ENCODE measurements at places on chromosomes 2 and 18.

DNA sequence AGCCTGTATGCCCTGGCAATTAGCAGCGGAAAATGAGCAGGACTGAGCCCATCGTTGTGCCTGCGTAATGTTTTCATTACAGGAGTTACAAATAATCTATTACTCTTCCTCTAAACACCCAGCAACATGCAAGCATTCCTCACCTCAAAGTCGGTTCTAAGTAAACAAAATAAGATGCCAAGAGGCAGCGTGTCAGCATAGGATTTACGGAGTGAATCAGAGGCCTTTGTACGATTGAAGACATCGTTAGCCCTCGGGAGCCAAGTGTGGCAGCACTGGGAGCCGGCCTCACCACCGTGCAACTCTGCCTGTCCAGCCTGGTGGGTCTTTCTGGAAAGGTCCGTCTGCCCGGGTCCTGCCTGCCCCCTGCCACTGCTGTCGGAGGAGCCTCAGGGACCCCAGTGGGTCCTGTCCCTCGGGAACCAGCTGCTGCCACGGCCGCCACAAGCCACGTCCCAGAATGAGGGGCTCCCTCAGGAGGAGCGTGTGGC, 80.1 kb upstream of the CTDP1 start:
- DNase-seq, result no peak

- DNase-seq, result no peak
Measured at GRCh38 chr2:190458352-190459107, 50.4 kb downstream of the MFSD6 start.

- DNase-seq, result no peak
Measured at GRCh38 chr2:238114331-238114841, 14.2 kb downstream of the ESPNL start.

GRCh38 chr2:141923657-141924056, 207.2 kb downstream of the LRP1B start:
- no peak for DNase-seq

DNA sequence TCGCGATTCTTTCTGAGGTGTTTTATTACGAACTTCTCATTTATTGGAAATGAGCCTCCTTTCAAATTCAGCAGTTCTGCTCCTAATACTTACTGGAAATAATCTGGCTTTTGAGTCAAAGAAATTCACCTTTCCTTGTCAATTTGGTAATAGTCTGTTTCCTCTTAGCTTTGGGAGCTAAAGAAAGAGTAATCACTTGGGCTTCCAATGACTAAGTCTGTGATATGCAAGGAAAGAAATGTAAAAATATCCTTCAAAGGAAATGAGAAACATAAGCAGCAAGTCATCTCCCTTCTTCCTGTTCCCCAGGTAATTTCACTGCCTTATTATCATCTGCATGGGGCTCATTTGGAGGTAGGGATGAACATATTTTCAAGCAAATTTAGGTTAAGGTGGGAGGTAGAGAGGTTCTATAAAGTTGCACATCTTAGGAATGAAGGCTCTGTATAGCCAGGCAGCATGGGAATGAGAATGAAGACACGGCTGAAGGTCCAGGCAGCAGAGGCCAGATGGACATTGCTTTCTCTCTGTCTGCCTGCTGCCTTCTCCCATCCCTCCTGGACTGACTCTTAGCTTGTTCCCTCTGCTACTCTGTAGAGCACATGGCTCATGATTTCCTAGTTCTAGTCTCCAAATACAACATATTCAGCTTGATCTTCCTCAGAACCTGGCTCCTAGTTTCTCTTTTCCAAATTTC, 1.0 kb downstream of the SPP2 start:
- DNase-seq, result no peak

- DNase-seq, result no peak
Measured at GRCh38 chr2:157244691-157245090, 12.8 kb upstream of the GALNT5 start.

- DNase-seq, result no peak
Measured at GRCh38 chr2:239406316-239406995, 5.6 kb upstream of the HDAC4 start.

- DNase-seq, result no peak
Measured at GRCh38 chr18:31104444-31104843, 2.2 kb upstream of the DSC2 start.

GRCh38 chr18:21203542-21204241, 38.3 kb upstream of the GREB1L start:
- no peak for DNase-seq

- no peak for DNase-seq
Measured at GRCh38 chr2:221399183-221399582, 172.9 kb downstream of the EPHA4 start.

DNA sequence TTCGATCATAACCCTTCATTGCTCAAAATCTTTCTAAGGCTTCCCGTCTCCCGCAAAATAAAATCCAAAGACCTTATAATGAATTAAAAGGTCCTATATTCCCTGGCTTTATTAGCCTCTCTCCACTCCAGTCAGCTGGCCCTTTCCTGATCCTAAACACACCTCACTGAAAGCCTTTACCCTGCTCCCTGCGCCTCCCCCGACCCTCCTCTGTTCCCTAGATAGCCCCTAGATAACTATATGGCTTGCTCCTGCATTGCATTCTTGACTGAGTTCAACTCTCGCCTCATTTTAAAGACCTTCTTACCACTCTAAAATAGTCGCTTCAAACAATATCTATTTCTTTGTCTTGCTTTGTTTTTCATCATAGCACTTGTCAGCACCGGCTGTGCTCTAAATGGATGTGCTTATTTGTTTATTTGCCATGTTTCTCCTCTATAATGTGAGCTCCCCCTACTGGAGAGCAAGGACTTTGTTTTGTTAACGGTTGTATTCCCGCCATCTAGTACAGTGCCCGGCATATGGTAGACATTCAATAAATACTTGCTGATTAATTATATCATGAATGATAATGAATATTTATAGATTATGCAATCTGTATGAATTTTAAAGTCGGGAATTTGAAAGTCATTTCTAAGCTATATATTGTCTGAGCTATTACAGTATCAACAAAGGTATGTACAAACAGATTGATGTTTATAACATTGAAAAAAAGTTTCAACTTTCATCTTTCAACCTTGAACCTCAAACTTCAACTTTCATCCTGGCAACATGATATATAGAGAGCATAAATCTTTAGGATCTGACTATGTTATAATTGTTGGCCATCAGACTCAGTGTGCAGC, 32.4 kb upstream of the VIT start:
- no peak for DNase-seq

- DNase-seq, result no peak
Measured at GRCh38 chr18:60147323-60147722, 225.3 kb downstream of the MC4R start.

DNA sequence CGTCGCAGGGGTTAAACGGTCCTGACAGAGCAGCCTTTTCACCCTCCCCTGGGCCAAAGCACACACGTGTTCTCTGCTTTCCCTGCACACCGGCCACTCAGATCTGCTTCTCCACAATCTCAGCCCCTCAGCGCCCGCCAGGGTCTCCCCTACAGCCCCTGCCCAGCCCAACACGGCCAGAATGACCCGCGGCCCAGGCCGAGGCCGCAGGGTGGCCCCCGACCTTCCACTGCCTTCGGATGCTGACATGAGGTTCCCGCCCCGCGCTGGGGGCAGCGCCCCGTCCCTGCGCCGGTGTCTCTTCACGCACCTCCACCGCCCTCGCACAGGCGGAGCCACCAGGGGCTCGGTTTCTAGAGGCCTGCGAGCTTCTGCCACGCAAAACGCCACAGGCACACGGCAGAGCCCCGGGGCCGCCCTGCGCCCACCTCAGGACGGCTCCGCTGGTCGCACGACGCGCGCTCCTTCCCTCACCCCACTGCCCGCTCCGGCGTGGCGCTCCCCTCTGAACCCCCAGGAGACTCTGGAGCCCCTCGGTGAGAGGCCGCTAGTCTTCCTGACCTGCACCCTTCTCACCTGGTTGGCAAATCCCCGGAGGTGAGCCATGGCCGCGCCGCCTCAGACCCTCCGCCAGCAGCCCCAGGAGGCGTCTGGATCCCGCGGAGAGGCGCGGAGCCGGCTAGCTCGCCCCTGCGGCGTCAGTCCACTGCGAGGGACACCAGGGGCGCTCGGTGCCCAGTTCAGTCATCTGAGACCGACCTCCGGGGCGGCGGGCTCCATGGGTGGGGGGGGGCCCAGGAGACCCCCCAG, 749 bp downstream of the STK25 start:
- DNase-seq, result no peak

DNA sequence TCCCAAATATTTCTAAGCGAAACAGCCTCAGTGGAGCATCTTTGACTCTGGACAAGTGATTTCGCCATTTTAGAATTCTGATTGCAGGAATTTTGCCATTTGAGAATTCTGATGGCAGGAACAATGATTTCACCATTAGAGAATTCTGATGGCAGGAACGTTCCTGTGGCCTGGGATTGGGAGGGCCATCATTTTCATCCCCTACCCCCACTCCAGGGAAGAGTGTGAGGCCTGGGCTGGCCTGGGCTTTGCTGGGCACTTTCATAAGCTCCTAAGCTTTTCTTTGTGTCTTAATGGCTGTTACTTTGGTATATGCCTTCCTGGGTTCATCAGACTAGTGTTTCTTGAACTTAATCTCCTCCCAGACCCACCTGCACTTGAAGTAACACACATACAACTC, 129.3 kb upstream of the EPAS1 start:
- DNase-seq, result no peak

- DNase-seq, result no peak
Measured at GRCh38 chr18:67969458-67969857, 452.9 kb upstream of the DSEL start.

DNA sequence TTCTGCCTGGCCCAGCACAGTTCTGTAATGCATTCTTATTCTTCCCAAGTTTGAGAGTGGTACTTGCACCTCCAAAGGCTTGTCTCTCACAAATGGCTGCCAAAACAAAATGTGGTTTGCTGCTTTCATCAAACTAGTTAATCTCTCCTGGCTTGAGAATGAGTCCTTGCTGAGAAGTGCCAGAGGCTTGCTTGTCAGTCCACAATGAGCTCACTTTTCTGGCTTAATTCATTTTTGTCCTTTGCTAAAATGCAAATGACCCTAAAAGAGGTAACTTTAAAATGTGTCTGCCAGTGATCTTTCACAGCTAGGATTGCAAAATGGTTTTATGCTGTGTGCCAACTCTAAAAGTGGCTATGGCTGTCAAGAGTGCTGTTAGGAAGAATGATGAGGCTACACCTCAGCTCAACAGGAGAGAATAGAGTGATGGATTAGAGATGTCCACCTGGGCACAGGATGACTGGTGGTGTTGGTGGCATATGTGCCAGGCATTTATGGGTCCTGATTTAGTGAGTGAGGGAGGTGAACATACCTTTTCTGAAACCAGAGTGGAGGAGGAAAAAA, 291.2 kb upstream of the HNMT start:
- DNase-seq, result no peak

GRCh38 chr2:225889452-225889851, 489.9 kb downstream of the NYAP2 start:
- DNase-seq, result no peak

- no peak for DNase-seq
Measured at GRCh38 chr2:190355968-190356644, 12.7 kb downstream of the INPP1 start.

- no peak for DNase-seq
Measured at GRCh38 chr18:56294484-56295183, 343.8 kb downstream of the TXNL1 start.
